Fibroblast of upper back skin (primary cell): ENCODE measurements at places on chromosomes 3 and 15.

- DNase-seq = no peak
Observed at GRCh38 chr3:52463416-52463815, 8.0 kb downstream of the NISCH start.

DNA sequence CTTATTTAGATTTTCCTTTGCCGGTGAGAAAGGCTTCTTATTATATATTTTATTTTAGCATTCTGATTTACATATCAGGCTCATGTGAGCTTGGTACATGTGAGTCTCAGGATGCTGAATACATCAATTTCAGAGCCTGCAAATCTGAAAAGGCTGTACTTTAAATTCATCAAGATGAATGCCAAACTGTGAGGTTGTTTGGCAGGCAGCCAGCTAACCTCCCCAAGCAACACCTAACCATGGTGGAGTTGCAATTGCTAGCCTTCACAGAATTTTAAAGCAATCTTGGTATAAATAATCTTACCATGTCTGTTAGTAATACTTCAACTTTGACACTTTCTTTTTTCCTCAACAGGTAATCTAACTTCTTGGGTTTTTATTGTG, 252.5 kb downstream of the CDIN1 start:
- no peak for DNase-seq

DNA sequence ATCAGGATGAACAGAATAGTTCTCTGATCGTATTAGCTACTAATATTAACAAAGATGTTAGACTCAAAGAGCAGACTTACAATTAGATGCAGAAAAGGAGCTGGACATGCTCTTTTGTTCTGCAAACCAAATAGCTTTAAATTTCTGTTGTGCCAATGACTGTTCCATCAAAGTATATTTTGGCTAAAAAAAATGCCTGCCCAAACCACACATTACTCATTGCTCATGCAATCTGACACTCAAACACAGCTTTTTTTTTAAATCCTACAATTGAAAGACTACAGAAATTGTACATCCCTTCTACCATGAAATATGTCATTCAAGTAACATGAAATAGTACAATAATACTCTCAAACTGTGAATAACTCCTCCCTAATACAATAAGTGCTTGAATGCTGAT, 48.6 kb downstream of the SHOX2 start:
- peak; percentile 34 for DNase-seq

DNA sequence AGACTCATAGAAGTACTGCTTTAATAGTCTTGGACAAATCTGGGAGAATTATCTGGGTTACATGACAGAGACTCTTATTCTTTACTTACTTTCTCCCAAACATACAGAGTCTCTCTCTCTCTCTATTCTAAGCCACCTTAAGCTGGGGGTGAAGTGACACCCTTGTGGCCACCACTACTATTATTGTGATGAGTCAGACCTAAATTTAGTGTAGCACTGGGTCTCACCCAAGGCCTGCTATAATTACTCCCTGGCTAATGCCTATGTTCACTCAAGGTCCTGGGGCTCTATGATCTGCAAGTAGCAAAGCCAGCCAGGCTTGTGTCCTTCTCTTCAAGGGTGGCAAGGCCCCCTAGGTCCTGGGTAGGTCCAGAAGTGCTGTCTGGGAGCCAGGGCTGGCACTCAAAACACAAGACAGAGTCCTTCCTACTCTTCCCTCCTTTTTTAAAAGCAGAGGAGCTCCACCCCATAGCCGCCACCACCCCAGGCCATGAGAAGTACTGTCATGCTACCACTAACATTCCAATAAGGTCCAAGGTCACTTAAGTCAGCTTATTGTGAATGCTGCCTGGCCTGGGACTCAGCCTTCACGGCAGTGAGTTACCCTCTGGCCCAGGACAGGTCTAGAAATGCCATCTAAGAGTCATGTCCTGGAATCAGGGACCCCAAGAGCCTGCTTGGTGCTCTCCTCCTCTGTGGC, 183.6 kb downstream of the POLQ start:
- DNase-seq = no peak

DNA sequence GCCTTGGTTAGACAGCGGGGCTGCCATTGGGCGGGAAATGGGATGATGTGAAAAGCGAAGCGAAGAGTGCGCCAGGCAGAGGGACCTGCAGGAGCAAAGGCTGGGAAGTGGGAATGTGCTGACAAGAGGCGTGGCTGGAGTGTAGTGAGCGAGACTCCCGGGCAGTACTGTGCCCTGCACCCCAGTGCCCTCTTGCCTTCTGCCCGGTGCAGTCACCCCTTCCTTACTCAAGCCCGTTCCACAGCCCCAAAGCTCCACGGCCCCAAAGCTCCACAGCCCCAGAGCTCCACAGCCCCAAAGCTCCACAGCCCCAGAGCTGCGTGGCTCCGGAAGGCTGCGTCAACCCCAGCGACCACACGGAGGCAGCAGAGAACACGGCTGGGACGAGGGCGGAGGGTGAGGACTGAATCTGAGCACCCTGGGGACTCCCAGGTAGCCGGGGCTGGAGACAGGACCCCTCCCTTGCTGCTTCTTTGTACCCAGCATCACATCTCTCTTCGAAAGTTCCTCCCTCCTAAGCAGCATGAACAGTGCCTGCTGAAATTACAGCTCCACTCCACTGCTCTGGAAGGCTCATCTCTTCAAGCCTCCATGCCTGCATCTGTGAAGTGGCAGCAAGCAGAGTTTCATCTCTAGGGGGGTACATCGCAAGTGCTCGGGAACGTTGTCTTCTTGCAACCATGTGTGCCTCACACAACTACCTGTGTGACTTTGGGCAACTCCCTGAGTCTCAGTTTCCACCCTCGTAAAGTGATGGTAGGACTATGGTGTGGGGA, 108.9 kb downstream of the FBLN2 start:
- DNase-seq = peak; percentile 24

DNA sequence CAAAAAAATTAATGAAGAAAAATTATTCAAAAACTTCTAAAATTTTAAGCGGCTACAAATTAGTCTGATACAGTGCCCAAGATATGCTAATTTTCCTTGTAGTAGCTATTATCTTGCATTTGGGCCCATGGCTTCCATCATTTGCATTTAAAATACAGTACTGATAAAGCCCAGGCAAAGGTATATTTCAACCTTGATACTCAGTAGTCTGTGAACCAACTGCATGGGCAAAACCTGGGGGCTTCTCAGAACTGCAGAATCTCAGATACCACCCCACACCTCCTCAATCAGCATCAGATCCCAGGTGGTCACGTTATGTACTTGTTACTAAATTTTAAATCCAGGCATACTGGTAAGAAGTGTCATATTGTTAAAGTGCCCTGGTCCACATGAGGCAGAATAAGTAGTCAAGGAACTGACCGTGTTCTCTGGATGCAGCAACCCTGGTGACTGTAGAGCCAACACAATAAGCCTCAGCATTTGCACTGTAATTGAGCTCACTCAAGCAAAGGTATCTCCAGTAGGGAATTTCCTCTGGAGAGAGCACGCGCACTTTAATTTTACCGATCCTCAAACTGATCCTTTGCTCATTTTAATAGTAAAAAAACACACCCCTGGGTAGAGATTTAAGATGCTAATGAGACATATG, 31.9 kb downstream of the ZNF385D start:
- no peak for DNase-seq

- DNase-seq = no peak
Observed at GRCh38 chr3:10389995-10390394, 69.1 kb upstream of the SEC13 start.

- DNase-seq = peak; percentile 17
Observed at GRCh38 chr3:27910456-27910855, 188.3 kb upstream of the EOMES start.

- DNase-seq = no peak
Observed at GRCh38 chr15:76483752-76484151, 147.2 kb downstream of the ISL2 start.

GRCh38 chr3:38454178-38454883, 641 bp downstream of the ACVR2B start:
- no peak for DNase-seq

DNA sequence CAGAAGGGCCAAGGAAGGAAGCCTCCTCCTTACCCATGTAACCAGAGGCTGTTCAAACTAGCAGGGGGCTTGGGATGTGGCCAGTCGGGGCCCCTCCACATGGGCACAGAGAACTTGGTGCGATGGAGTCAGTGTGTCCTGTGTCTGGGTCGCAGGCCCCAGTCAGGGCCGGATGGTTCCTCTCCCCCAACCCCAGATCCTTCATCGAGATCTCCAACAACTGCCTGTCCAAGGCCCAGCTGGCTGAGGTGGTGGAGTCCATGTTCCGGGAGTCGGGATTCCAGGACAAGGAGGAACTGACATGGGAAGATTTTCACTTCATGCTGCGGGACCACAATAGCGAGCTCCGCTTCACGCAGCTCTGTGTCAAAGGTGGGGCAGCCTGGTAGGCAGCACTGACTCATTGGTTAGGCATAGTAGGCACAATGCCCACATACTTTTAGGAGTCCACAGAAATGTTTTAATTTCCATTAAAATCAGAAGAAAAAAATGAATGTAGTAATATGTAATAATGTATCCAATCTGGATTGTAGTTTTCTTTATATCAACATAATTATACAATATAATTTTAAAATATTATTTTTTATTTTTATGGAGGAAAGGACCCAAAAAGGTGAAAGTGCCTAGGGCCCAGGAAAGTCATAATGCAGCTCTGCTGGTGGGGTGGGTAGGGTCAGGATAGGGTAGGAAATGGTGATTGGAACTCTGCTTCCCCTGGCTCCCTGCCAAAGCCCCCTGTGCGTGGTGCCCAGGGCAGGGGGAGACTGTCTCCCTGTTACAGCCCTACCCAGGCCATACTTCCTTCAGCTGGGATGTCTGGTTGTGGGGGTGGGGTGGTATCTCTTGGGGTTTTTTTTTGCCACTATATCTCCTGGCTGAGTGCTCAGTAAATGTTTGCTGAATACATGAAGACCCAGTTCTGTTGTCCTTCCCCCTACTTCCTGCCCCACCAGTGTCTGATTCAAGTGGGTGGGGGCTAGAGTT, 18.6 kb downstream of the DUOX1 start:
- no peak for DNase-seq

DNA sequence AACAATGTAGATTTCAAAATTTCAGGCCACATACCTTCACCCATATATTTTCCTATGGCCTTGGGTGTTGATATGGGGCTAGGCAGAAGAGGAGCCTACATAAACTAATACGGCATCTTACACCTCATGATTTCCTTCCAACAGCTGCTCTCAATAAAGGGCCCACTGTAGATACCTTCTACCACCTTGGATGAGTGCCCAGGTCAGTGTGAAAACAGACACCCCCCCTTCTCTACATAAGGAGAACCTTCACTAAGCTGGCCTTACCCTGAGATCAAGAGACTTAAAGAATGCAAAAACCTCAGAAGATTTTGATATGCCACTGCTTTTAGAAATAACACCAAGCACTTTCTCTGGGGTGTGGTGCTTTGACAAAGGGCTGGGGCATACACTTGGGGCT, 42.7 kb downstream of the SH3BP5 start:
- DNase-seq = no peak

DNA sequence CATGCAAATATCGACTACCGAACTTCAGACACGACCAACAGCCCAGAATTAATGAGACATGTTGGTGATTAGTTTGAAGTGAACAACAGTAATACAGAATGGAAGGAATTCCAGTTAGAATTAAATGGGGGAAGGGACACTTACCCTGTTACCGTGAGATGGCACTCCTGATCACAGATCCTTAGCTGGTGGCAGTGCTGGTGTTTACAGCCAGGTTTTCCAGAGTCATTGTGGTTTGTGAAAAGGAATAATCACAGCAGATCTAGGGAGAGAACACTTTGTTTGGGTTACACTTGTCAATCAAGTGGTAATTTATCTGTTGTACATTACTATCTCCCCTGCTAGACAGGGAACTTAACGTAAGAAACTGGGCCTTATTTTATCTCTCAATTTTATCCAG, 217.4 kb downstream of the ADAMTS9 start:
- DNase-seq = no peak

GRCh38 chr15:55496716-55497115, 11.3 kb downstream of the DNAAF4 start:
- no peak for DNase-seq

DNA sequence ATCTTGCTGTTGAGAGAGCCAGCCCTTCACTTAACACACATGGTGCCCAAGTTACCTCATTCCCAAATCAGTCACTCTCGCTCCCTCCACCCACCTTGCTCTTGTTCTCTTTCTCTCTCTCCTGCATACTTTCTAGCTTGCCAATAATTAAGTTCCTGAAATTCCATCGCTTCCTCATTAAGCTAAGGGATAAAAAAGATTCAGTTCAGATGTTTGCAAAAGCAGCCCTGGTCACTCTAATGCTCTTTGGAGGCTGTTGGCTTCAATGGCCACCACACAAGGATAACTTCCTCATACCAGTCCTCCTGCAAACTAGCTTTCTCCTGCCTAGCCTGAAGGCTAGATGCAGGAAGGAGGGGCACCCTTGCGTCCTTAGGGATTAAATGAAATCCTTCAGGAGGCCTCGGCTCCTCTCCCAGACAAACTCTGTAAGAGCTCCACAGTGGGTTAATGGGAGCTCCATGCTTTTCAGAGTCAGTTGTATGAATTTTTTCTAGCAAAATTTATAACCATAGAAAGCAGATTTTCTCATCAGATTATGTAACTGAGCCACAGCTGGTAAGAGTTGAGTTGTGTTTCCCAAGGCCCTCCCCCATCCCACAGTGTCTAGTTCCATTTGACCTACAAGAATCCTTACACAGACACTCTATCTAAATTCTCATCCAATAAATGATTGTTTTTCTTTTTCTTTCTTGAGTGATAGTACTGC, 176.6 kb upstream of the TRIM42 start:
- DNase-seq = no peak

DNA sequence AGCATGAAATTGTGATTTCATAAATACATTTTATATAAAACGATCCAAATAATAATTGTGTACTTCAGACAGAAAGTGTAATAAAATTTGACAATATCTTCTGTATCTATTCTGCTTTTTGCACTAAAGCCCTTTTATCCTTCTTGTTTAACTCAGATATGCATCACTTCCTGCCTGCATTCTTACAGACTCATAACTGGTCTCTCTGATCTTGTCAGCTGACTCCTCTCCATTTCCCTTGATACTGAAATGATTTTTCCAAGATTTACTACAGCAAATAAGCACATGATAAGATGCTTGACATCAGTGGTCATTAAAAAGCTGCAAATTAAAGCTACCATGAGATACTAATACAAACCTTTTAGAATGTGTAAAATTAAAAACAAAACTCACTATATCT, 25.3 kb upstream of the SI start:
- no peak for DNase-seq

- no peak for DNase-seq
Observed at GRCh38 chr3:139338405-139338804, 5.4 kb upstream of the MRPS22 start.

DNA sequence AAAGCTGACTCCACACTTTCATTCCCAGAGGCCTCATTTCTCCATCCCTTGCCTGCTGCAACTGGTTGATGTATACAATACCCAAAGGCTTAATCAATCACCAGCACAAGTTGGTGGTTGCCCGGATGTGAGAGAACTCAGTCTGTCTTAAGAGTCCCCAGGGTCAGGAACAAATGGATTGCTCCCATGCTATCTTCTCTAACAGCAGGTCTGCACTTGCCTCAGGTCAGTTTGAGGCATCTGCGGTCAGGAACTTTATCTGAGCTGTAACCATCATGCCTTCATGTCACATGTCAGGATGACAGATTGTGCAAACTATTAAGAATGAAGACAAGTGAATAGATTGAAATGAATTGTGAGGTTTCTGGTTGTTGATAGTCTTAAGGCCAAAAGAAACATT, 56.1 kb downstream of the BFSP2 start:
- DNase-seq = no peak

- DNase-seq = peak; percentile 24
Observed at GRCh38 chr3:43919029-43919428, 228.3 kb downstream of the ABHD5 start.

GRCh38 chr3:129318921-129319320, 40.3 kb downstream of the HMCES start:
- DNase-seq = no peak
